Activated CD4-positive, alpha-beta memory T cell treated with anti-CD3 and anti-CD28 coated beads for 36 hours (primary cell): ENCODE measurements at places on chromosomes 4 and X.

DNA sequence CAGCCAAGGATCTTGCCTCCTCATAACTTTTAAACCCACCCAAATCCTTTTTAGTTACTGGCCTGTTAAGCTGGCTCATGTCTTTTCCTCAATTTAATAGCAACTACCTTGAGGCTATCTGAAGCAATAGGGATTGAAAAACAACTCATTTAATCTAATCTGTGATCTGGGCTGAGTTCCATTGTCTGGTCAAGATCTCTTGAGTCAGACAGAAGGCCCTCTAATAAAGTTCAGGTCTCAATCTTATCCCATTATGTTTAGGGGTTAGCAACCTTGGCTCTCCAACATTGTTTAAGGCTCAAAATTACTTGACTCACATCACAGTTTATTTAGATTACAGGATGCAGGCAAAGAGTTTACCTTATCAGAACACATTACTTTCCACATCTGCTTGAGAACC is 436.1 kb downstream of the ANKRD50 start:
- no peaks in the 10 kb centered on the region for H3K4me1 ChIP-seq
- H3K36me3 ChIP-seq: no peaks in the 10 kb centered on the region
- H3K27ac ChIP-seq: no peak overlapping the region

DNA sequence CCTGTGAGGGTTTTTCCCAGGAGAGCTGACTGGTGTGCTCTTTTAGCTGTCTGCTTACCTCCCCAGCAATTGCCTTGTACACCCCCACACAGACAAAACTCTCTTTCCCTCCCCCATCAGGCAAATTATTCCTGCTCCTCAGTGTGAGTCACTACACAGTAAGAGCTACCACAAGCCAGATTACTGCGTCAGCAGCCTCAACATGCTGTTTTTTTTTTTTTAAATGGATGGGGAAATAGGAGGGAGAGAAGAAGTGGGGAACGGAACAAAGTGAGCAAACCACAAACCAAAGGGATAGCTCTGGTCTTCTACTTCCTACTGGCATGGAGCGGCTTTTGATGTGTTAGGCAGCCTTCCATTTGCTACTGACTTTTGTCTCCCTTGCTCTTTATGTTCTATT is 107.5 kb upstream of the ACSL4 start:
- H3K4me1 ChIP-seq: peaks cover 3% of the 10 kb centered on the region
- DNase-seq: peak; percentile 18
- H3K27me3 ChIP-seq: no peaks in the 10 kb centered on the region
- H3K36me3 ChIP-seq: no peaks in the 10 kb centered on the region
- H3K4me3 ChIP-seq: no peak overlapping the region
- no peak overlapping the region for H3K27ac ChIP-seq

GRCh38 chr4:155587766-155588165 is 78.9 kb upstream of the GUCY1A1 start:
- no peak overlapping the region for H3K4me3 ChIP-seq
- H3K4me1 ChIP-seq: peaks cover 8% of the 10 kb centered on the region
- H3K36me3 ChIP-seq: no peaks in the 10 kb centered on the region
- no peak for DNase-seq
- H3K27me3 ChIP-seq: peaks cover 5% of the 10 kb centered on the region

- no peak overlapping the region for H3K27ac ChIP-seq
- no peaks in the 10 kb centered on the region for H3K27me3 ChIP-seq
- no peaks in the 10 kb centered on the region for H3K36me3 ChIP-seq
- no peak overlapping the region for H3K4me3 ChIP-seq
- H3K4me1 ChIP-seq: no peaks in the 10 kb centered on the region
Observed at GRCh38 chr4:75194180-75194579, 261.3 kb downstream of the PARM1 start.
